ENCODE measurements at places on chromosomes 2 and 18.

DNA sequence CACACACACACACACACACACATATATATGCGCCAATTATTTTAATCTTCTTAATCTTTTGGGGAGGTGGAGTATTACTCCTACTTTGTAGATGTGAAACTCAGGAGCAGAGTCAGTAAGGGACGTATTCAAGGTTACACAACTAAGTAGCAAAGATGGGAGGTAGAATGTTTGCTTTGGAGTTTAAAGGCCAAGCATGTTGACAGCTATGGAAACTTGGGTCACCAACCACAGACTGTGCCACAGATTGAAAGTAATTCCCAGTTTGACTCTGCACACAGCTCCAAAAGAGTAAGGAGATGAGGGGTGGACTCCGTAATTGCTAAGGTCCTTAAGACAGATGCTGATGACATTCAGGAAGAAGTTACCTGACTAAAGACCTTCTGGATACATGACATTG, 124.8 kb upstream of the ITGB6 start:
- DNase-seq, result no peak

DNA sequence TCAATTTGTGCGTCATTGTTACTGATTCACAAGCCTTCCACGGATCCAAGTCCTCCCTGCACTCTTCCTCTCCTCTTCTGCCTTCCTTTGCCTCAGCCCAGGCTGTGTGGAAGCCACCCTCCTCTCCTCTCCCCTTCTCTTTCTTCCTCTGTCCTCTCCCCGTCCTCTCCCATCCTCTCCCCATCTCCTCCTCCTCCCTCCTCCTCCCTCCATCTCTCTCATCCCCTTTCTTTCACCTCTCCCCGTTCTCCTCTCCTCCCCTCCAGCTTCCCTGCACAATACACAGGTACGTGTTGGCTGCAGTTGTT, 183.5 kb downstream of the SEPTIN10 start:
- DNase-seq, result no peak

DNA sequence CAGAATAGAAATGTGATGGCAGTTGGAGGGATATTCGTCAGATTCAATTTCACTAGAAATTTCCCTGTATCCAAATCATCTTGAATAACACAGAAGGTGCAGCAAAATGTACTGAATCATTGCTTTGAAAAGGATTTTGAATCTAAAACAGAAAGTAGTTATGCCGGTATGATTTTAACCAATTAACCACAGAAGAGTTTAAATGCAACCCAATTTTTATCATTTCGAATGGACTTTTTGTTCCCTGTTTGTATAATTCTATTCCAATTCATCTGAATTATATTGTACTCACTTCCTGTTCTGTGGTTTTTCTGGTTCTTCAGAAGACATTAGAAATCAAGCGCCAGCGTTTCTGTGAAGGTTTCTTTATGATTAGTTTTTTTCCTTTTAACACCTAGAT, 190.4 kb downstream of the MYO3B start:
- no peak for DNase-seq

- DNase-seq, result no peak
These were observed 35.1 kb downstream of the TMEM18 start for GRCh38 chr2:641872-642815.

GRCh38 chr2:68946117-68946516, 6.6 kb downstream of the GKN2 start:
- no peak for DNase-seq

DNA sequence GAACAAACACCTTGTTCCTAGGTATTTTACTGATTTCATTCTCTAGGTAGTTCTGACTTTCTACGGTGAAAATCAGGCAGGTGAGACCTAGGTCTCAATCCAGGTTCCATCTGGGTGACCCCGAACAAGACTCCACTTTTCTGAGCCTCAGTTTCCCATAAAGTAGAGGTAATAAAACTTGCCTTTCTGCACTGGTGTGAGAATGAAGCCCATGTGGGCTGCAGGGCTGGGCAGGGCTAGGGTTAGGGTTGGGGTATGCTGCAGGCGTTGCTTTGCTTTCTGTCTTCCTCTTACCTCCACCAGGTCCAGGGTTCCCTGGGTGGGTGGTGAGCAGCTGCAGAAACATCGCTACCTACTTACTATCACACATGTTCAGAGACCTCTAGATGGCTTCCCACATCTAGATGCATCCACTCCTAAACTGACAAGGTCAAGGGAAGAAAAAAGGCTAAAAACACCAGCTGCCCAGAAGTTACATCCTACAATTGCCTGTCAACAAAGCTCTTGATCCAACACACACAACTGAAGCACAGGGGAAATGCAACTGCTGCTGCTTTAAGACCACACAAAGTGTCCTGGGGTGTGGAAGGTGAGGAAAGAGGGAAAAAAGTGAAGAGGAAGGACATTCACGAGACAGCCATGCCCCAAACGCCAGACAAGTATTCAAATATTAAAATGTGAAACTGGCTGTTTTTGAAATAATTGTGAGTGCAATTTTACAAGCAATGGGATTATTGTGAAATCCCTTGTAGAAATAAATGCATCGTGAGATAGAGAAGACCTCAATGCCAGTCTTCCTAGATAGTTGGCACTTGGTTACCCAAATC, 23.5 kb downstream of the MBP start:
- no peak for DNase-seq

GRCh38 chr2:119697290-119698020, 18.5 kb downstream of the TMEM177 start:
- no peak for DNase-seq

DNA sequence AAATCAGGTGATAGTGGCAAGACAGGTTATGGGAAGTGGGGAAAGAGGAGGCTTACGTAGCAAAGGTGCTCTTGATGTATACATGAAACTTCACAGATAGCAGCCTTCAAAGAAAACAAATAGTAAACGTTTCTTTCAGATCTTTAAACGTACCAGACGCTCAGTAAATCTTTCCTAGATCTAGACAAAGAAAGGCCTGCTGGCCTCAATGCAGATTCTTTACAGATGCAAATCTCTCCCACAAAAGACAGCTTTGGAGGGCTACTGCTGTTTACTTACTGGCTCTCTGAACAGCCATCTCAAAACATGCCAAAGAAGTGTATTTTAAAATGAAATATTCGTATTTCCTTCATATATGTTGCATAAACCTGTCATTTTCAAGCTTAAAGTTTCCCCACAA, 1279.9 kb upstream of the NRXN1 start:
- no peak for DNase-seq

- DNase-seq, result no peak
These were observed 354.6 kb downstream of the NCKAP5 start for GRCh38 chr2:133213651-133214050.

DNA sequence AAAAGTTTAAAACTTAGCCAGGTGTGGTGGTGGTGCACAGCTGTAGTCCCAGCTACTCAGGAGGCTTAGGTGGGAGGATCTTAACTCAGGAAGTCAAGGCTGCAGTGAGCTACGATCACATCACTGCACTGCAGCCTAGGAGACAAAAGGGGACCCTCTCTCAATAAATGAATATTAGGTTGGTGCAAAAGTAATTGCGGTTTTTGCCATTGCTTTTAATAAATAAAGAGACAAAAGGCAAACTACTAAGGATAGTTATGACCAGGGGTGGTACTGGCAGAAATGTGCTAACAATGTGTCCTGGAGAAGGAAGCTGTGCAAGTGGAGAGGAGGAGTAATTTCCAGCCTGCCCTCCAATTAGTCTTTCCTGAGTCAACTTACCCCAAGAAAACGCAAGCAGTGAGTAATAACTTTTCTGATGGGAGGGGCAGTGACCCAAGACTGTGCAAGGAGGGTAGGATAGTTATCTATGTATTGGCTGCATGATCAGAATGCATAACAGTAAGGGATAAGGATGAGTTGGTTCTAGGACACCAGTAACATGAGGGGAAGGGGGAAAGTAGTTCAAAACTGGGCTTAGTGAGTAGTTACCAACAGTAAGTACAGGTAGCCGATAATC, 1.5 kb downstream of the EXOC6B start:
- peak; percentile 60 for DNase-seq

DNA sequence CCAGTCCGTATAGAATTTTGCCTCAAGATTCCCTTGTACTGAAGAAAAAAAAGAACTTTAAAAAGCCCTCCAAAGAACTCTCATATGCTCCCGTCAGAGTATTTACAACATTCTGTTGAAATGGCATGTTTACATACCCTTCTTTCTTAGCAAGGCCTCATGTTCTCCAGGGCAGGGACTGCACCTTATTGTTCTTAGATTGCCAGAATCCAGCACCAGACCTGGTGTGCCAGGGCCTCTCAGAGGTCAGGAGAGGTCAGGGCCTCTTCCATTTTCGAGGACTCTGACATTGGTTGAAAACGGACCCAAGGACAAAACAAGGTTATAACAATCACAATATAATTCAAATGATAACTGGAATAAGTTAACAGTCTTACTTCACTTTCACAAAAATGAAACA, 78.2 kb downstream of the TNP1 start:
- DNase-seq, result no peak

GRCh38 chr2:105593221-105593967, 151.3 kb upstream of the NCK2 start:
- no peak for DNase-seq

DNA sequence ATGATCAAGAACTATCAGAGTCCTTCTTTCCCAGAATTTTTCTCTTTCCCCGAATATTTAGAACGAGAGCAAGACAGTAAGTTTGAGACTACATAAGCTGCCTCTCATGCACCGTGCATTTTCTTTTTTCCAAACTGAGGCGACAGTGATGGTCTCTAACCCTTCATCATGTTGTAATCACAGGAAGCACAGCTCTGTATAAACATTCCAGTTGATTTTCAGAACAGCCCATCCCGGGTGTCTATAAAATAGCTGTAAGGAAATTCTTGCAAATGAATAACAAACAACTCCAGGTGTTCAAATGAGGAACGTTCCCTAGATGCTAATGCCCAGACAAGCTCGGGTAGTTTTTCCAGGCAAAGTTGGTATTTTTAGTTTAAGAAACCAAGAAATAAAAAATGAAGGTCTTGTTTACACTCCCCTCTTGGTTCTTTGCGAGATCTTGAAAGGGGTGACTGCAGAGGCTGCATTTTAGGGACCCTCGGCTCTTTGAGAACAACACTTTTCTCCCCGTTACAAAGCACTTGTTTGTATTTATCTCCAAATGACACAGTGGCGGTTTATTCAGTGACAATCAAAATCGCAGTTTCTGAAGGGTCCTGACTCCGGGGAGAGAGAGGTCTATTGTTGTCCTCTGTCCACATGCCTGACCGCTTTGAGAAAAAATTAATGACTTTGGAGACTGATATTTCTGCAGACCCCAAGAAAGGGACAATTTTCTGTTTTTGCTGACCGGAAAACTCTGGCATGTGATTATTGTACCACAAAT, 101.1 kb upstream of the NCK2 start:
- no peak for DNase-seq

DNA sequence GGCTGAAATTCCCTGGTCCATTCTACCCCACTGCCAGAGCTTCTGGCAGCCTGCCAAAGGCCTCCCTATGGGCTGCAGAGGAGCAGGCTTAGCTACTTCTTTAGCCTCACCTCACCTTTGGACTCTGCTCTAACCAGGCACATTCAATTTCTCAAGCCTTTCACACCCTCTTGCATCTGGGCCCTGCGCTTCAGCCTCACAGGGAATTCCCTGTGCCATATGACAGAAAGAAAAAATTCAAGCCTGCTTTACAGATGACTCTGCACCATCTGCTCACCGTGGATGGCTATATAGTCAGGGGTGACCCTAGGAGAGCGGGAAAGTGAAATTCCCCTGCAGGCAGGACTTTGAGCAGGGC, 62.5 kb downstream of the REEP1 start:
- no peak for DNase-seq

DNA sequence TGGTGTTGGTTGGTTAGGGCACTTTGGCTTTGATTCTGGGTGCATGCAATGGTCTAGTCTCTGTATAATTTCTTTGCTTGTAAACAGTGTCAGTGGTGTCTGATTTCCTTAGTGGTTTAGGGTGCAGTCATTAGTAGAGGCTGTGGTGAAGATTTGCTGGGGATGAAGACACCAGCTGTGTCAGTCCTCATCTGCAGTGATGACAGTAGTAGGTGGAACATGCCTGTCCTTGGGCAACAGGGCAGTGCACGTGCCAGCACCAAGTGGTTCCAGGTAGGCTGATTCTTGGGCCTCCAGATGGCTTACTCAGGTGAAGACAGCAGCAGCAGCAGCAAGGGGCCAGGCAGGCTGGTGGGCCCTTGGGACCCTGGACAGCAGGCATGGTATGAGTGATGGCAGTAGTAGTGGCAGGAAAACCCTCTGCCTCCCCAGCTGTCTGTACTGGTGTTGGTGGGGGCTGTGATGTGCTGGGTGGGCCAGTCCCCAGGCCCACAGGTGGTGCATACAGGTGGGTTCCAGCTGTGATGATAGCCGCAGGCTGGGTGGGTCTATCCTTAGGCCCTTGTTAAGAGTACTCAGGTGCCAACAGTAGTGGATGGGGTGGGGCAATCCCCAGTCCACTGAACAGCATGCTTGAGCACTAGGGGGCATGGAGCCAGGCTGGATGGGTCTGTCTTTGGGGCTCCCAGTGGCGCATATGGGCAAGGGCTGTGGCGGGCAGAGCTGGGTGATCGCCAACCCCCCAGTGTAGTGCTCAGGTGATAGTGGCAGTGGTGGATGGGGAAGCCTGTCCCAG, 140.7 kb upstream of the THUMPD2 start:
- no peak for DNase-seq

DNA sequence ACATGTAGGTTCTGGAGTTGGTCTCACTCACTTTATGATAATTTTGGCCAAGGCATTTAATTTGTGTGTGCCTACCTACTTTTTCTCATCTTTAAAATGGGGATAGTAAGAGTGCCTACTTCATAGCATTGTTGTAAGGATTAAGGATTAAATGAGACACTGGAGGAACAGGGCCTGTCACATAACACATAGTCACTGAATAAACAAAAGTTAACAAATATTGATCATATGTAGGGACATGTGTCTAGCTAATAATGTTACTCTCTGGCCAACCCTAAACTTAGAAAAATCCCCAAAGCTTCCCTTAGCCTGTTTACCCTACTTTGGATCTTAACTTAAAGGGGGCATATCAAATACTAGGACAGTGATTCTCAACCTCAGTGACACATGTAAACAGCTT, 169.9 kb downstream of the MYO1B start:
- DNase-seq, result no peak

GRCh38 chr18:40866013-40866645, 1088.9 kb upstream of the PIK3C3 start:
- no peak for DNase-seq

- DNase-seq, result no peak
These were observed 52.9 kb downstream of the UPP2 start for GRCh38 chr2:158154596-158154995.

GRCh38 chr2:234770031-234770506, 181.7 kb upstream of the SH3BP4 start:
- DNase-seq, result no peak

DNA sequence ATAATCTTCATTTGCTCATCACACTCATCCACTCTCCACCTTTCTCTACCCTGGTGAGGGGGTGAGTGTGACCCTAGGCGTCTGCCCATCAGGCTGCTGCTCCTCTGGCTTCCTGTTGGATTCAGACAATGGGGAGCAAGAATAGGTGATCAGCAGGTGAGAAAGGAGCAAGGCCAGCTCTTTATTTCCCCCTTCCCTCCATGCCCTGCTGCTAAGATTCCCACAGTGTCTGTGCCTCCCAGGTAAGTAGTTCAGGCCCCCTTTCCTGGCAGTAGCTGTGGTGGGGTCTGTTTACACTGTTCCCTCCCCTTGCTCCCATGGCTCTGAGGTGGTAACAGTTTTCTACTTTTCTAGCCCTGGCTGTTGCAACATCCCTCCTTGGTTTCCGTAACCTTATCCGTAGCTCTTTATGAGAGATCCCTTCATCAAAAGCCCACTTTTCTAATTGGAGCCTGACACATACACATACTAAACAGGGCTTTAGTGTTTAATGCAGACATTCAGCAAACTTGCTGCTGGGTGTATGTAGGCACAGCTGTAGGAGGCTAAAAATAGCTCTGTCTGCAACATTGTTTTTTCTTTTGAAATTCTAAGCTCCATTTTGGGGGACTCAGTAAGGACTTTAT, 27.5 kb downstream of the MAP2 start:
- DNase-seq, result no peak

All from HS-5 (cell line).